ENCODE measurements at places on chromosomes 2 and 18.

- no peak for DNase-seq
Observed at GRCh38 chr2:224284134-224284946, 117.6 kb downstream of the FAM124B start.

DNA sequence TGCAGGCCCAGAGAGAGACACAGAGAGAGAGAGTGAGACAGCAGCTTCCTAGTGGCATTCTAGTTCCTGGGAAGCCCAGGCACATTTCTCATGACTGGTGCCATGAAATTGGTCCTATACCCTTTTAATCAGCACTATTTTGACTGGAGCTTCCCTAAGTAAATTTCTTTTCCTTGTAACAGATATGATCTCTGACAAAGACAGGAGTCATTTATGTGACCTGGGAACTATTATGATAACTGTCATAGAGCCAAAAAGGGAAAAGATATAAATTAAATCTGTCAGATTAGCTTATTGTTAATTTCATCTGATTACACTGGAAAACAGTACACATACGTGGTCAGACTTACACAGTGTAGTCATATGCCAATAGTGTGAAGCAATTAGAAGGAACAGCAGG is 161.3 kb upstream of the HNRNPA3 start:
- DNase-seq = no peak

DNA sequence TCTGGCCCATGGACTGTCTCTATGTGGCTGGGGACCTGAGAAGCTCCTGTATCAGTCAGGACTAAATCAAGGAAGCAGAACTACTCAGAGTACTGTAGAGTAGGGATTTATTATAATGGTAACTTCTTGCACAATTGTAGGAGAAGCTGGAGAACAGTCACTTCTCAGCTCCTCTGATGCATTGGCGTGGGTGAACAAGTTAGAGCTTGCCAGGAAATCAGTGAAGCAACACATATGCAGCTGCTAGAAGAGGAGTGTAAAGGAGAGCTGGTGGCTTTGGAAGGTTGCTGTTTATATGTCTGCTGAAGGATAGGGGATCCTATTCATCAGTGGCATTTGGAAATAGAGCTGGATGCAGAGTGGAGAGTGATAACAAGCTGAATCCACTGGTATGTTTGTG is 215.5 kb upstream of the CWC22 start:
- peak; percentile 55 for DNase-seq

- DNase-seq = no peak
Observed at GRCh38 chr2:25819597-25820039, 58.7 kb downstream of the ASXL2 start.

DNA sequence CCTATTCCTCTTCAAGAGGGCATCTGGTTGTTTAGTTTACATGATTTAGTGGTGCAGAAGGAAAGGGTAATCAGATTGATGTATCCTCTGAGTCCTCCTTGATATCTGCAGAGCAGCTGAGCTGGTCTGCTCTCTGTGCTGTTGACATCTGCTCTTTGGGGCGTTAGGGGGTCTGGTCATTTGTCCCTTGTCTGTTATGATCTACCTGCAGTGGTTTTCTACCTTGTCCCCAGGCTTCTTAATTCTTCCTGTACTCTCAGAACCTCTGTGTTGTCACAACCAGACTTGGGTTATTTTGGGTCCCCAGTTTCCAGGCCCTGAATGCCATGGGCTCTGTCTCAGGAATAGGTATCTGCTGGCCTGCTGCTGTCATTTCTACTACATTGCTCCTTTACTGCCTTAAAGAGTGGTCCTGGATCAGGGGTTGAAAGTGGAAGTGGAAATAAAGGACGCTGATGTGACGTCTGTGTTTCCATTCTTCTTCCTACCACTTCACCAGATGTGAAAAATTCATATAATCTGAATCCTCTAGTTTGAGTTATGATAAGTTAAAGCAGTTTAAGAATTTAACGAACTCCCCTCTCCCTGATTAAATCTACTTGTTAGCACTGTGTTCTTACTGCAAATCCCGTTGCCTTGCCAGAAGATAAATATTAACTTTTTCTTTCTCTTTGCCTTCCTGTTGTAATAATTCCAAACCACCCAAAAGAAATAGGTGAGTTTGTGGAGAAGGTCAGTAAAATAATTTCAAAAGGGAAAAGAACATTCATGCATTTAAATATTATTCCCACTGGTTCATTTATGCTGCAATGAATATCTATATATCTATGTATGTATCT is 16.6 kb upstream of the CPS1 start:
- DNase-seq = no peak

- DNase-seq = no peak
Observed at GRCh38 chr18:6269660-6270332, 144.9 kb downstream of the L3MBTL4 start.
